Activated naive CD8-positive, alpha-beta T cell treated with anti-CD3 and anti-CD28 coated beads, Interleukin-2, amount 50 U/mL, for 16 hours (primary cell): ENCODE measurements at places on chromosomes 11 and 22.

DNA sequence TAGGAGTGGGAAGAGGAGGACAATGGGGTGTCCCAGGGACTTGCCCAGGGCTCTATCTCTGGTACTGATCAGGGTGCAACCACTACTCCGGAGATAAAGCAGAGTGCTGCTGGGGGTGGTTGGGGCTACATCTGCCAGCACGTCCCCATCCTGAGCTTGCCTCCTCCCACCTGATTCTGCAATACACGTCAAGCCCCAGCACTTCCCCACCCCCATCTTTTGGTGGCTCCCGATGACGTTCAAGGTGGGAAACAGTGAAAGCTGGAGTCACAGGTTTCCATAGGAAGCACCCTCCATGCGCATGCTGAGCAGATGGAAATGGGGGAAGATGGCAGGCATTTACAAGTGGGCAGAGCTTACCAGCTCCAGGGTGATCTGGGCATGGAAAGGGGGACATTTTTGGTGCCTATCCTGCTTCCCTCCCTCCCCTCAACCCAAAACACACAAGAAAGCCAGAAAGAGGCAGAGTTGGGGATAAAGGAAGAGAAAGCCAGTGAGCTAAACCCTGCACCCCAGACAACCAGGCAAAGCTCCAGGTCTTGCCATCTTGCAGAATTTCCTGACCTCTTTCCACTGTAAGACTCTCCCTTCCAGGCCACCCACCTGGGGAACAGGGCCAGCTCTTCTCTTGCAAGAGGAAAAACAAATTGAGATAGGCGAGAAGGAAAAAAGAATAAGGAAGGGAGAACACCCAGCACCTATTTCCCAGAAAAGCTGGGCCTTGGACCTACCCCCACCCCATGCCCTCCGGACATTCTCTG lies 15.8 kb downstream of the SYT7 start:
- DNase-seq, result no peak

DNA sequence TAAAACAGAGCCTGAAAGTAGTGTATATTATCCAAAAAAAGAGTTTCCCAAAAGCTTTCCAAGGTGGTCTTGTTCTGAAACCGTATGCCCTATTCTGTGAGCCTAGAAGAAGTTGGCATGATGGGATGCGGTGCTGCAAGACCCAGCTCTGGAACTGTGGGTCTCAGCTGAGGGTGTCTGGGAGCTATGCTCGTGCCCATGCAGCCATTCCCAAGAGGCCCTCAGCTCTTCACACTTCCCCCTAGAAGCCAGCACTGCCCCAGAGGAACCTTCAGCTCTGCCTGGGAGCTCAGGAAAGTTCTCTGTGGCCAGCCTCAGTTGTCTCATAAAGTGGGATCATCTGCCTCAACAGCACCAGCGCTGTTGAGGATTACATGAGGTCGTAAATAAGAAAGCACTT lies 6.4 kb upstream of the SYT12 start:
- DNase-seq, result no peak

- DNase-seq, result no peak
Measured at GRCh38 chr11:121297872-121298271, 5.3 kb downstream of the SC5D start.

GRCh38 chr22:43777286-43777685 lies 34.8 kb downstream of the EFCAB6 start:
- no peak for DNase-seq

DNA sequence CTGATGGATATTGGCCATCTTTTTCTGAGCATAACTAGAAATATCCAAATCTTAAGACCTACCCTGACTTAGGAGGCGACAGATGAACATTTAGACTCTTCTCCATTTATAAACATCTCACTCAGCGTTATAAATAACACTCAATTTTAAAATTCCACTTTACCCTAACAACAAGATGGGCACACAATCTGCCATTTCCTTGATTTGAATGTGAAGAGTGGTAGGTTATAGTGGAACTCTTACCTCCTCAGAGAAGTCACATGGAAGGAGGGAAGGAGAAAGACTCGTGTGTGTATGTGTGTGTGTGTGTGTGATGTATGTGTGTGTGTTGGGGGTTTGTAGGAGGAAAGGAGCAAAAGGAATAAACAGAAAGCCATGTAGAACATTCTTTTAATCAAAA lies 15.0 kb downstream of the SIAE start:
- no peak for DNase-seq
